Neural cell (in vitro differentiated cells): ENCODE measurements at places on chromosomes 5 and 9. TPM values are rescaled to one million over a fixed set of nuclear protein-coding genes. Genes with fewer than 3 reads are reported as not detected.

CCDC69 gene
- not detected in 2 replicates for polyA plus RNA-seq

ANKRD18B gene
- 2.2 TPM in 1 of 2 replicates, not detected in the other for polyA plus RNA-seq

GRXCR2 gene
- polyA plus RNA-seq = 0.36 TPM in 1 of 2 replicates, not detected in the other

SLC2A8 gene
- polyA plus RNA-seq = 10.2 and 24.0 TPM in 2 replicates

CEP72 gene
- polyA plus RNA-seq = 5.9 and 7.0 TPM in 2 replicates

PCA3 gene
- polyA plus RNA-seq = 0.16 TPM in 1 of 2 replicates, not detected in the other

RASGEF1C gene
- polyA plus RNA-seq = 1.6 and 5.3 TPM in 2 replicates

FANCG gene
- polyA plus RNA-seq = 56.0 and 70.8 TPM in 2 replicates

PCDHGA8 gene
- 0.19 and 0.38 TPM in 2 replicates for polyA plus RNA-seq

FBP2 gene
- polyA plus RNA-seq = not detected in 2 replicates

PALM2AKAP2 gene
- 0.41 and 1.3 TPM in 2 replicates for polyA plus RNA-seq

UGT3A1 gene
- not detected in 2 replicates for polyA plus RNA-seq

ARAP3 gene
- 1.4 and 1.8 TPM in 2 replicates for polyA plus RNA-seq

SPINK13 gene
- not detected in 2 replicates for polyA plus RNA-seq

ENTREP1 gene
- 1.9 and 2.0 TPM in 2 replicates for polyA plus RNA-seq

TXNDC8 gene
- polyA plus RNA-seq = not detected in 2 replicates

PLCXD3 gene
- 3.9 and 6.6 TPM in 2 replicates for polyA plus RNA-seq

TAF9 gene
- polyA plus RNA-seq = 197 and 201 TPM in 2 replicates

OTP gene
- polyA plus RNA-seq = not detected in 2 replicates

OTULINL gene
- polyA plus RNA-seq = 6.2 and 7.2 TPM in 2 replicates

POU5F2 gene
- 0.07 and 0.22 TPM in 2 replicates for polyA plus RNA-seq

OR1Q1 gene
- not detected in 2 replicates for polyA plus RNA-seq

PLPP1 gene
- polyA plus RNA-seq = 33.9 and 42.9 TPM in 2 replicates

STC2 gene
- polyA plus RNA-seq = 0.09 and 0.26 TPM in 2 replicates

HRCT1 gene
- 0.84 TPM in 1 of 2 replicates, not detected in the other for polyA plus RNA-seq

SLIT3 gene
- 0.06 and 1.2 TPM in 2 replicates for polyA plus RNA-seq

DMRT2 gene
- 0.20 and 0.50 TPM in 2 replicates for polyA plus RNA-seq

SLC45A2 gene
- 1.2 and 6.2 TPM in 2 replicates for polyA plus RNA-seq

CCNO gene
- polyA plus RNA-seq = 0.16 TPM in 1 of 2 replicates, not detected in the other

SLCO6A1 gene
- polyA plus RNA-seq = not detected in 2 replicates

RC3H2 gene
- 34.8 and 35.3 TPM in 2 replicates for polyA plus RNA-seq

FBXW2 gene
- 42.5 and 49.5 TPM in 2 replicates for polyA plus RNA-seq

SNCAIP gene
- polyA plus RNA-seq = 25.6 and 29.9 TPM in 2 replicates

TEX48 gene
- not detected in 2 replicates for polyA plus RNA-seq

FBXW11 gene
- polyA plus RNA-seq = 102 and 103 TPM in 2 replicates

TSSK1B gene
- not detected in 2 replicates for polyA plus RNA-seq

GAS1 gene
- polyA plus RNA-seq = 1.4 and 1.6 TPM in 2 replicates

NEUROG1 gene
- polyA plus RNA-seq = not detected in 2 replicates

AFAP1L1 gene
- not detected in 2 replicates for polyA plus RNA-seq

WDR31 gene
- polyA plus RNA-seq = 0.59 and 0.84 TPM in 2 replicates

IFNK gene
- not detected in 2 replicates for polyA plus RNA-seq

LRRC70 gene
- polyA plus RNA-seq = 1.5 and 2.2 TPM in 2 replicates
